ENCODE measurements at places on chromosomes 3 and 15.

- DNase-seq: no peak
Measured at GRCh38 chr3:58874795-58875194, 175.0 kb downstream of the CFAP20DC start.

- no peak for DNase-seq
Measured at GRCh38 chr3:24390169-24391130, 104.2 kb downstream of the THRB start.

DNA sequence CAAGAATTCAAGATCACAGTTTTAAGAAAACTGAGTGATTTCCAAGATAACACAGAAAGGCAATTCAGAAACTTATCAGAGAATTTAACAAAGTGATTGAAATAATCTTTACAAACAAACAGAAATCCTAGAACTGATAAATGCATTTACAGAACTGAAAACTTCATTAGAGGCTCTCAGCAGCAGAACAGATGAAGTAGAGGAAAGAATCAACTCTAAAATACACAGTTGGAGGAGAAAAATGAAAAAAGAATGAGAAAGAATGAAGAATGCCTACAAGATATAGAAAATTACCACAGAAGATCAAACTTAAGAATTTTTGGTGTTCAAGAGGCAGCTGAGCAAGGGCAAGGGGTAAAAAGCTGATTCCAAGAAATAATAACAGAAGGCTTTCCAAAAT, 168.8 kb downstream of the POLR2M start:
- no peak for DNase-seq

- DNase-seq: no peak
Measured at GRCh38 chr3:114435386-114436115, 141.7 kb downstream of the TIGIT start.

GRCh38 chr3:195802261-195802701, 9.4 kb downstream of the MUC4 start:
- DNase-seq: no peak

- DNase-seq: no peak
Measured at GRCh38 chr3:147246906-147247305, 159.4 kb downstream of the ZIC4 start.

DNA sequence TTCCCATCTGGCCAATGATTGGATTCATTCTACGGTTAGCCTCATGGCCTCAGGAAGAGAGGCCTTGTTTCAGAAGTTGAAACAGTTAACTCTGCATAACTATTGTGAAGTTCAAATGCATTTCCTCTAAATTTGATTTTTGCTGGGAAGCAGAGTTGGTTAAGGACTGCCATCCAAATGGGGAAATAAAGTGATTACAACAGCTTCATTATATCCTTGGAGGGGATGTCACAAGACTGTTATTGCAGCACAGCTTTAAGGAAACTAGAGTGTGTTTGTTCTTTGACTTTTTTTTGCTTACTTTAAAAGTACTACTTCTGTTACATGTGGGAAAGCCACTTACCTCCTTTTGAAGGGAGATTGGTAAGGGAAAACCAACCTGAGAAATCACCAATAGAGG, 164.8 kb downstream of the AKAP13 start:
- DNase-seq: no peak

DNA sequence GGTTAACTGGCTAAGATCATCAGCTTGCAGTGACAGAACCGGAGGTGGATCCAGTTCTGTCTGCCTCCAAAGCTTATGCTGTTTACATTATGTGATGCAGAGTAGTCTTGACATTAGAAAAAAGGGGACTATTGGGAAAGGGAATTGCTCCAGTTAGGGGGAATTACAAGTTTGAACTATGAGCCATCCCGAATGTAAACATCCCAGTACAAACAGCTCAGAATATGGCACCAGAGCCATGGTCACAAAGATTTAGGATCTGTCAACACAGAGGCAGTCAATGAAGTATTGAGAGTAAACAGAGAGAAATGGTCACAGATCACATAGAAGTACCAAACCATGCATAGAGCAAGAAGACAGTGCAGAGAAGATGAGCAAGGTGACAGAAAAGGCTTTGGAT, 39.8 kb upstream of the CRTC3 start:
- no peak for DNase-seq

DNA sequence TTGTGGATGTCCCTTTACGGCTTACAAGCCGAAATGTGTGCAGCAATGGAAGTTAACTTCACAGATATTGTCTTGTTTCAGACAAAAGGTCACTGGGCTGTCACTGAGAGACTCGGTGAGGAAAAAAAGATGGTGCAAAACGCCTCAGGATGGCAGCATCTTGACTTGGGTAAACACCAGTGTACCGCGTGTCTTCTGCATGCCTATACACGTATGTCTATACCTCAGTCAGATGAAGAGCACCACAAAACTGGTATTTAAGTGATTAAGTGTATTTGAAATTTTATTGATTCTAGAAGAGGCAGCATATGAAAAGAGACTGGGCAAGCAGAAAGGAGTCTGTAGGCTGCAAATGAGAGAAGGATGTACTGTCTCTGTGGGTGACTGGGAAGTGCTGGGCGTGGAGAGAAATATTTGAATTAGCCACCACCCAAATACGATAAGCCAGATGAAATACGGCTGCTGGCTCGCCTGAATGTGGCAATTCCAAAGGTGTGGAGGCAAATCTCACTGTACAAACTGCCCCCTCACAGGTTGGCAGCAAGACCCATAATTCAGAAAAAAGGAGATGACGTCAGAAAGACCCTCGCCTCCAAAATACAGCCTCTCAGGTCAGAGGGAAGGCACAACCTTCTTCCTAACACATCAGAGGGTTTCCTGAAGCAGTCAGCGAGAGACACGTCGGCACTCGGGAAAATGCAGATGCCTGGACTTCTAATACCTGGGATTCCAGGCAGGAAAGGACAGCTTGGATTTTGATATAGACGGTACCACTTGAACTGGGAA, 53.4 kb upstream of the NEO1 start:
- no peak for DNase-seq

DNA sequence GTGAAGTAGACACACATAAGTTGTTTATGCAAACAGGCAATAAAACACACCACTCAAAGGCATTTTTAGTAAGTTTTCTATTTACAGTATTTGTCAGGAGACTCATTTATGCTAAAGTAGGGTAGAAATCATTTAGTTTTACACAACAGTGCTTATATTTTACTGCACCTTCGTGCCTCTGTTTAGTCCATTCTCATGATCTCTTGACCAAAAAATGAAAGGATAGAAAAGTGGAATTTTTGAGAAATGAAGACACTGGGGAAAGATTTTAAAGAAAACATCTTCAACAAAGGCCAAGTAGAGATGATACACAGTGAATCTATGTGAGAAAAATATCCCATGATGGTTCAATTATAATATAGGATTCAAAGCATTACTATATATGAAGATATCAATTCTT, 114.9 kb downstream of the SAMMSON start:
- DNase-seq: no peak

- no peak for DNase-seq
Measured at GRCh38 chr3:112074006-112074405, 12.2 kb upstream of the C3orf52 start.

DNA sequence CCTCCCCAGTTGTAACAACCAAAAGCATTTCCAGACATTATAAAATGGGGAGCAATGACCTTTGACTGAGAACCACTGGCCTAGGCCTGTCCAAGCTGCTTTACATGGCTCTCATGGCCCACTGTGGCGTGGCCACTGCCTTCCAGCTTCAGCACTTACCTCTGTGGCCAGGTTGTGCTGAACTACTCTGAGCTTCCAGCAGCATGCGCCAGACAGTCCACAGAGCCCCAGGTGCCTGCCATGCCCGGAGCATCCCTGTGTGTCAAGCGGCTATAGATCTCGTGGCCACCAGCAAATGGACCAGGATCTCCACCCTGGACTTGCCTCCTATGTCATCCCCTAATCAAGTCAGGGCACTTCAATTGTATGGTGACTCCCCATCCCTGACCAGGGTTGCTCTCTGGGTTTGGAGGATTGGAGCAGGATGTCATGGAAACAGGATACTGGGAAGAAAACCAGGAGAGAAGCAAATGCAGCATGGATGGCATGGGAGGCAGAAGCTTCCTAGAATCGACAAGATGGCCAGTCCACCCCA, 199.7 kb downstream of the UACA start:
- DNase-seq: no peak

GRCh38 chr3:37571269-37571668, 290.4 kb upstream of the CTDSPL start:
- no peak for DNase-seq

- DNase-seq: no peak
Measured at GRCh38 chr3:172137287-172138192, 98.2 kb downstream of the FNDC3B start.

DNA sequence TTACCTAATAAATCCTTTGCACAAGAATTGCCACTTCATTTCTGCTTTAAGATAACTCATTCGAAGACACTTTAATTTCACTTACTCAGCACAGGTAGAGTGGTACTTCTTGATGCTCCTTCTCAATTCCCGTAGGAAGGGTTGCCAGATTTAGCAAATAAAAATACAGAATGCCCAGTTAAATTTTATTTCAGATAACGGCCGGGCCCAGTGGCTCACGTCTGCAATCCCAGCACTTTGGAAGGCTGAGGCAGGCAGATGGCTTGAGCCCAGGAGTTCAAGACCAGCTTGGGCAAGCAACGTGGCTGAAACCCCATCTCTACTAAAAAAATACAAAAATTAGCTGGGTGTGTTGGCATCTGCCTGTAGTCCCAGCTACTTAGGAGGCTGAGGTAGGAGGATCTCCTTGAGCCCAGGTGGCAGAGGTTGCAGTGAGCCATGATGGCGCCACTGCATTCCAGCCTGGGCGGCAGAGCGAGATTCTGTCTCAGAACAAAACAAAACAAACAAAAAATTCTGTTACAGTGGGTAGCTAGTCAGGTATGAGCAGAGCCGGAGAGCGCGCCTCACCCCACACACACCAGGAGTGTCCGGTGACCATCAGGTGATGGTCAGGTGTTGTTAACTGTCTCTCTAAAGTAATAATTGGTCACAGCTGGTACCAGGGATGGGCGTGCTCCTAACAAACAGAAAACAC, 92.8 kb downstream of the DNAH12 start:
- DNase-seq: no peak

DNA sequence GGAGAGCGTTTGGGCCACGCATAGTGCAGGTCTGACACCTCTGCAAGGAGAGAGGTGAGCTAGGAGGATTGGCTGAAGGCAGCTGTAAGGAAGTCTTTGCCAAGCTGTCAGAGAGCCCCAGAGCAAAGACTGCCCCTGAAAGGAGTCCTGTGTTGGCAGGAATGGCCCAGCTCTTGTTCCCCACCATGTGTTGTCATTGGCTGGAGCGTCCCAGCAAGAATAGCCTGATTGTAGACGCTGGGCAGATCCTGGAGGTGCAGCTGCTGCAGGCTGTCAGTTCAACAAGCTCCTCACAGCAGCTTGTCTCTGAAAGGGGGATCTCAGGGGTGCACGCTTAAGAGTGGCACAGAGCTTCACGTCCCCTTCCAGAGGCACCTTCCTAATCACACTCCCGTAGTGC, 237.6 kb downstream of the FEZF2 start:
- no peak for DNase-seq

GRCh38 chr3:184812662-184813042, 686 bp downstream of the VPS8 start:
- peak; percentile 67 for DNase-seq

- DNase-seq: peak; percentile 78
Measured at GRCh38 chr15:90002428-90002844, 1.3 kb downstream of the ZNF710 start.

- DNase-seq: no peak
Measured at GRCh38 chr15:61266921-61267320, 37.8 kb upstream of the RORA start.

DNA sequence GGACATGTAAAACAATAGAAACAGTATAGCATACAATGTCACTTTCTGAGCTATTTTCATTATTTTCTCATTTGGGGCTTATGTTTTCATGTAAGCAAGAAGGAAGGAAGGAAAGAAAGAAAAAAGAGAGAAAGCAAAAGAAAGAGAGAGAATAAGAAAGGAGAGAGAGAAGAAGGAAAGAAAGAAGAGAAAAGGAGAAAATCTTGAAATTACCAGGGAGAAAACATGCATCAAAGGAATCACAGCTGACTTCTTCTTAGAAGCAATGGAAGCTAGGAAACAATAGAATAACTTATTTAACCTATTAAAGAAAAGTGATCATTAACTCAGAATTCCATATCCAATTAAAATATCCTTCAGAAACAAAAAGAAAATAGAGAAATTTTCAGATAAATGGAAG, 471.5 kb downstream of the OCA2 start:
- no peak for DNase-seq

- no peak for DNase-seq
Measured at GRCh38 chr3:185754920-185755319, 69.9 kb downstream of the IGF2BP2 start.

DNA sequence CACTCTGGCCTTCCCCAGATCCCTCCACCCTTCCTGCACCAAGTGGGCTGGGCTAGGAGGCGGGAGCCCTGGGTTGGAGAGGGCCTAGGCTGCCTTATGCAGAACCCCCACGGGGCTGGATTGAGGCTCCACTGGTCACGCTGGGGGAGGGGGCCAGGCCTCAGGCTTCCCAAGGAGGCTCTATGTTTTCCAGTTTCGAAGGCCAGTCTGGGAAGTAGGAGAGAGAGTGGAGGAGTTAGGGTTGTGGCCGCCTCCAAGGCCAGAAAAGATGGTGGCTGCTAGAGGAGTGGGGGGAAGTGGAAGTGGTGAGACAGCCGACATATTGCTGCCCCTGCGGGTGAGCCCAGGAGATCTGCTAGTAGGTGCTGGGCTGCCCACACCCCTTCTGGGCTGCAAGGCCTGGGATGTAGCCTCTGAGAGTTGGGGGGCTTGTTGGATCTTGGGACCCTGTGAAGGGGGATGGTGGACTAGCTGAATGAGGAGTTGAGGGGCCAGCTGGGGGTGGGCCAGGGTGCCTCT, 1.2 kb downstream of the GNAI2 start:
- no peak for DNase-seq

- DNase-seq: no peak
Measured at GRCh38 chr15:65918357-65918920, 49.1 kb downstream of the RAB11A start.

DNA sequence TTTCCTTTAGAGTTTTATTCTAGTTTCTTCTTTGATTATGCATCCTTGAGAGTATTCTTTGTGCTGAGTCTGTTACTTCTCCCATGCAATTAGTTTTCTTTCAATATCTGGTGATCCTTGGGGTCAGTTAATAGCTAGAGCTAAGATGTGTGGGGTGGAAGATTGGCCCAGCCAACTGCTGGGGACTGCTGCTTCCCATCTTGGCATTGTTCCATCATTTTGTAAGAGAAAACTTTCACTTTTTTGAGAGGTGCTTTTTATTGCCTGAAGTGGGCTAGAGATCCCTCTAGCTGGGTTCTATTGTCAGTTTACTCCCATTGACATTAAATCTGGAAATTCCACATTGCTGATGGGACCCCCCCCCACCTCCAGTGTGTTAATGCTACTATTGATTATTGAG, 15.4 kb downstream of the BCL2L10 start:
- no peak for DNase-seq

DNA sequence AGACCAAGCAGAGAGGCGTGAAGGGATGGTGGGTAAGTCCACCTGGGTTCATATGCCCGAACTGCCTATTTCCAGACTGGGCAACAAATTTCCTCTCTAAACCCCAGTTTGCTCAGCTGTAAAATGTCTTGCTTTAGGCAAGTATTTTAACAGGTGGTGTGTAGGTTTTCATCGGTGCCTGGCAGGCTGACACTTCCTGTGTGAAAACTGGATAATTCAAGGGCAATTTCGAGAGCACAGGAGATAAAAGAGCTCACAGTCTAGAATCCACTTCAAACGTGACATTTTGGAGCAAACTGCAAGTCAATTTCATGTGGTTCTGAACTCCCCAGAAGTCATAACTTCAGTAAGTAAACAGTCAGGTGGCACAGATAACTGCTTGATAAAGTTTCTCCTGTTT, 112.2 kb downstream of the OXNAD1 start:
- DNase-seq: no peak
